ENCODE measurements at places on chromosomes 3 and 15. TPM values are rescaled to one million over a fixed set of nuclear protein-coding genes. Genes with fewer than 3 reads are reported as not detected.

- DNase-seq = no peak
Measured at GRCh38 chr3:155889952-155890351, 19.5 kb downstream of the GMPS start.

GRCh38 chr3:30221619-30222018, 384.8 kb upstream of the TGFBR2 start:
- peak; percentile 82 for DNase-seq

DNA sequence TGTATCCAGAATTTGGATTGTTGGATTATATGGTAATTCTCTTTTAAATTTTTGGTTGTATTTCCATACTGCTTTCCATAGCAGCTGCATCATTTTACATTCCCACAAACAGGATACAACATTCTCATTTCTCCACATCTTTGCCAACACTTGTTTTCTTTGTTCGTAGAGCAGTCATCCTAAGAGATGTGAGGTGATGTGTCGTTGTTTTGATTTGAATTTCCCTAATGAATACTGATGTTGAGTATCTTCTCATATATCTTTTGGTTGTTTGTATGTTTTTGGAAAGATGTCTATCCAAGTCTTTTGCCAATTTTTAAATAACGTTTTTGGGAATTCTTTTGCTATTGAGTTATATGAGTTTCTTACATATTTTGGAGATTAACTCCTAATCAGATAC, 93.6 kb downstream of the GMNC start:
- no peak for DNase-seq

- DNase-seq = no peak
Measured at GRCh38 chr3:66484106-66484844, 16.5 kb downstream of the LRIG1 start.

DNA sequence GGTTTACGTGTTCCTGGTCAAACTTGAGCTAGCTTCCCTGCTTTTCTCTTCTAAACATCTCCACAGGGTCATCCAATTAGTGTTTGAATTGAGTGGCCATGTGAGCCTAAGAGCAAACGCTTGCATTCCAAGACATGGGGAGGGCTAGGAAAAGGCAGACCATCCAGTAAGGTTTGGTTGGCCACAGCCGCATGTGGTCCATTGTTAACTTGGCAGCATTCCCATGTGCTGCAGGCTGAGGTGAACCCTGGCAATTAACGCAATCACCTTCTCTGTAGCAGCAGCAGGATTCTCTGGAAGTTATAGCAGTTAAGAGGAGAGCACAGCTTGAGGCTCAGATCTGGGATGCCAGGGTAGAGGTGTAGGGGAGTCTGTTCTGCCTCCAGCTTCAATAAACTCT, 502.2 kb upstream of the LMCD1 start:
- DNase-seq = no peak

DNA sequence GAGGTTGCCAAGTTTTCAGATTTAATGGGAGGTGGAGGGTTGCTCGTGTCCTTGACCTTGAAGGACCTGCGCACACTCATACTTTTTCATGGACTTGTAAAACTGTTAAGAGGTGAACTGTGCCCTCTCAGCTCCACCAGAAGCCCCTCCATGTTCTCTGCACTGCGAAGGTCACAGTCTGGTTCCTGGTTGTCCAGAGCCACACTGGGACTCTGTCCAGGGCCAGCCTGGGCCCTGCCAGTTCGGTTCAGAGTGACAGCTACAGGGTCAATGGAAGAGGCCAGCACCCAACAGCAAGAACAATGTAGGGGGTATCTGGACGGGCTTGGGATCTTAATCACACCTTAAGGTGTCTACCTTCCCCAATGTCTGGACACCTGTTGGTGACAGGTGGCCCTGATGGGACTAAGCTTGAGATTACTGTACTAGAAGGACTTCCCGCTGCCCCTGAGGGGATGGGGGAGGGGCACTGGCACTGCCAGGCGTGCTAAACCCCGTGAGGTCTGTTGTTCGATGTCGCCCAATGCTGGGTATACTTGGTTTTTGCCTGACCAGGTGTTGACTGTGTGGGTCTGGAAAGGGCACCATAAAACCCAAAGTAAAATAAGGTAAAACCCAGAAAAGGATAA, 34.7 kb downstream of the GRK7 start:
- DNase-seq = no peak

DNA sequence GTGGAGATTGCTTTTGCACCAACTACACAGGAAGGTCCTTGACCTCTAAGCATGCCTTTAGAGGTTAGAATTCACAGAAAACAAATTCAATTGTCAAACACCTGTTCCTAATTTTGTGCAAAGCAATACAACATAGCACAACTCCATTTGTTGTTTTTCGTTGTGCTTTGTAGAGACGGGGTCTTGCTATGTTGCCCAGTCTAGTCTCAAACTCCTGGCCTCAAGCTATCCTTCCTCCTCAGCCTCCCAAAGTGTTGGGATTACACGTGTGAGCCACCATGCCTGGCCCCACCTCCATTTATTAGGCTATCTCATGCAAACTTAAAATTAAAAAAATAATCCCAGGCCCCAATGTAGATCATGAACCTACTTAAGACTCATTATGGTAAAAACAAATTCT, 6.0 kb downstream of the NCBP2 start:
- DNase-seq = no peak

The GREM1 gene
- 68.1 TPM for total RNA-seq

The FBXL2 gene
- total RNA-seq = 9.5 TPM

The MAP1A gene
- 1.6 TPM for total RNA-seq

The OGG1 gene
- 34.4 TPM for total RNA-seq

The ADCY5 gene
- total RNA-seq = 0.10 TPM
